ENCODE measurements at places on chromosomes 13 and 19.

DNA sequence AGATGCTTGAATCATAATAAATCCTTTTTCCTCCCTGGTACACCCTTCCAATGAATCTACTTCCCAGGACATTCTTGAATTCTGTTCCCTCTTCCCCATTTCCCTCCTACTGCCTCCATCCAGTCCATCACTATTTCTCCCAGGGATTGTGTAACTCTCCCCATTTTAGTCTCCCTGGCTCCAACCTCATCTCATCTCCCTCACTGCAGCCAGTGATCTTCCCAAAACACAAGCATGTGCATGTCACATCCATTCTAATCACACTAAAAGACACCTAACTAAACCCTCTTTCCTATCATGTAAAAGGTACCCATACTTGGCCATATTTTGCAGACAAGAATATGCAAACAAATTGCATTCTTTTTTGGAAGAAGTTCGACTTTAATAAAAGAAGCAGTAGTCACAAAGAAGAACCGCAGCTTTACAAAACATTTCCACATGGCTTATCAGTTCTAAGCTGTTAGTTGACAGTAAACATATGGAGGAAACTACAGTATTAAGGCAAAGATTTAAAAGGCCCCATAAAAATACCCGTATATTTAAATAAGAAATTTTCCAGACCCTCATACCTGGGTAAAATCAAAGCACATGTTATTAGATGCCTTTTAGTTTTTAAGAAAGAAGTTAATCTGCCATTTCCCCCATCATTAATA lies 111.0 kb downstream of the KCTD12 start:
- DNase-seq: no peak

DNA sequence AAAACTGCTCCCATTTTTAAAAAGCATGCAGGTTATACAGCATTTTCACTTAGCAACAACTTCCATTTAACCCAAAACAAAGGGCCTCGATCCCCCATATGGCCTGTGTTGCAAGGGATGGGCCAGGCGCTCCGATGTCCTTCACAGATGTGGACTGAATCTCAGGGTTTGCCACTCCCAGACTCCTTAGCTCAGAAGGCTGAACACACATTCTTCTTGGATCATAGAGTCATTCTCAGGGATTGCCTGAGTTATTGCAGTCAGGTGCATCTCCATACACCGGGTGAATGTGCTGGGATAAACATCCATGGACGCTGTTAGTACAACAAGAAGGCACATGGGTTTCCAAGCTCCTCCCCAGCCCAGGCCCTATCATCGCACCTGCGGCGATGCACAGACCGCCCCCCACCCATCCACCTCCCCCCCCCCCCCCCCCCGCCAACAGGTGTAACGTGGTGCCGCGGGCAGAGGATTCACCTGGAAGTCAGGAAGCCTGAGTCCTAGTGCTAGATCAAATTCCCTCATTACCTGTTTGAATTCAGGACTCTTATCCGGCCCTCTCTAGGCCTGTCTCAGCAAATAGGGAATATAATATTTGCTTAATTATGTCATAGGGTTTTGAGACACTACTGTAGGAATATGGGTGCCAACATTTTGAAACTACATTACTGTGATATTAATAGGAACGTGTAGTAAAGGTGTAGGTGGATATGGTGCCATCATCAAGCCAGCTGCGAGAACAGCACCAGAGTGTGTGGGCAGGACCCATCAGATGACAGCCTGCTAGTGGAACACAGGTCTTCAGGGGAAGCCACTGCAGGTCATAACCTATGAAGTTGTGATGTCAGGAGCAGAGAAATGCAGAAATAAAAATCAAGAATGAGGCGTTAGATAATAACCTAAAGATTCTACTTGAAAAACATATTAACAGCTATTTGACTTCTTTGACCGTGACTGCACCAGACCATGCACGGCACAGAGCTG lies 110.9 kb downstream of the SACS start:
- no peak for DNase-seq

DNA sequence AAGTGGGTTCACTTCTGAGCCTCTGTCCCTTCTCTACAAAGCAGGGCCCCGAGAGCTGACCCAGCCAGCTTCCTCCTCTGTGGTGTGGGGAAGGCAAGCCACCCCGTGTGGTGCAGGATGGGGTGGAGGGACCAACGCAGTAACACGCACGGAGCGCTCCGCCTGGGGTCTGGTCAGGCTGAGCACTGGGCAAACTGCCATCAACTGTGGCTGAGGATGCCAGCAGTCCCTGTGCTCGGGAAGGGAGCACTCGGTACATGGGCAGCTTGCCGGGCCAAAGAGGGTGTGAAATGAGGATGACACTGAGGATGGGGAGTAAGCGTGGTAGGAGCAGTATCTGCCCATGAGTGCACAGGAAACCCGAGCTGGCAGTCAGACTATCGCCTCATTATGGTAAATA lies 7.6 kb upstream of the GMIP start:
- DNase-seq: no peak

- DNase-seq: no peak
Measured at GRCh38 chr13:112959701-112960542, 9.1 kb upstream of the MCF2L start.

GRCh38 chr13:95929430-95929829 lies 123.8 kb downstream of the UGGT2 start:
- no peak for DNase-seq

DNA sequence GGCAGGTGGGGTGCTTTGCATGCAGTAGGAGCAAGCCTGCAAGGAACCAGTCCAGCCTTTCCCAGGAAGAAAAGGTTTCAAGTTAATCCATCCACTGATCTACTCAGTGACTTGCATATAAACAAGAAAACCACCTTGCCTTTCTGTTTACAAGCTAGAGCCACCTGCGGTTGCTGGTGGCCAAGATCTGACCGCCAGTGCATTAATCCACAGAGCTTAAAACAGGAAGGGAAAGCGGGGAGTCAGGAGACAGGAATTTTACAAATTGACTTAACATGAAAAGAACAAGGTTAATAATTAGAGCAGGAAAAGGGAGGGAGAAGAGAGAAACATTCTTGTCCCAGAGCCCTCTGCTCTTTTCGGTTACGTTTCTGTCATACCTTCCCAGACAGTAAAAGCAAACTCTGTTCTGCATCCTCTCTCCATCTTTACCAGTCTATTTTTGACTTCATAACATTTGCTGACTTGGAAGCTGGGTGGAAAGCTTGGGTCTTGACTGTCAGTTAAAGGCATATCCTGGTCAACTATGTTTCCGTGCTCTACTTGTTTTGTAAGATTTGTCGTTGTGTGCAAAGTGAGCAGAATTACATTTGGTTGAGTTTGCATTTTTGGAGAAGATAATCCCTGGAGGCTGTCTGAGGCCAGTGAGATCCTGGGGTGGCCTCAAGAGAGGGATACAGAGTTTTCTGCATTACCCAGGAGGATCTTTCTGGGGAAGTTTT lies 760.6 kb downstream of the EFNB2 start:
- no peak for DNase-seq

DNA sequence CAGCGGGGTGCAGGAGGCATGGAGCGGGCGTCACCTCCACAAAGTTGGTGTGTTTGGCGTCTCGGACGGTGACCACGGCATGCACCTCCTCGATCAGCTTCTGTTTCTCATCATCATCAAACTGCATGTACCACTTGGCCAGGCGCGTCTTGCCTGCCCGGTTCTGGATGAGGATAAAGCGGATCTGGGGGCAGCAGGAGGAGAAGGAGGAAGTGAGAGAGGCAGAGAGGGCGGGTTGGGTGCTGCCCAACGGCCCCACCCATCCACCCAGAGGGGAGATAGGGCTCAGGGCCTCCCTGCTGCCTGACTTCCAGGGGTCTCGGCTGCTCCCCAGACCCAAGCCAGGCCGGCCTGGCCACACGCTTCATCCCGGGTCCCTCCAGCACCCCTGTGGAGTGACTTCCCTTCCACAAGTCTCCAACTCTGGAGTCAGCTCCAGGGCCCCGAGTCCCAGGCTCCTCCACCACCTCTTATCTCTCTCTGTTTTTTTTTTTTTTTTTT lies 4.6 kb downstream of the AP2S1 start:
- no peak for DNase-seq

DNA sequence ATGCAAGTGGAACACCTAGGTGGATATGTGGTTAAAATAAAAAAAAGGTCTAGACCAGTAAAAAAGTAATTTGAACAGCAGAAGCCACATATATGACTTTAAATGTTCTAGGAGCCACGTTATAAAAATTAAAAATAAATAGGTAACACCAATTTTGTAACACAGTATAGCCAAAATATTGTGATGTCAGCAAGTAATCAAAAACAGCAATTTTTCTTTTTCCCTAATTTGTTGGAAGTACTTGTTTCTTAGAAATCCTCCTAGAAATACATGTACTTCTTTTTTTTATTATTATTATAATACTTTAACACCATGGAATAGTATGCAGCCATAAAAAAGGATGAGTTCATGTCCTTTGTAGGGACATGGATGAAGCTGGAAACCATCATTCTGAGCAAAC lies 25.7 kb upstream of the C1QTNF9B start:
- DNase-seq: no peak

GRCh38 chr13:109817591-109818535 lies 31.5 kb upstream of the IRS2 start:
- DNase-seq: no peak

DNA sequence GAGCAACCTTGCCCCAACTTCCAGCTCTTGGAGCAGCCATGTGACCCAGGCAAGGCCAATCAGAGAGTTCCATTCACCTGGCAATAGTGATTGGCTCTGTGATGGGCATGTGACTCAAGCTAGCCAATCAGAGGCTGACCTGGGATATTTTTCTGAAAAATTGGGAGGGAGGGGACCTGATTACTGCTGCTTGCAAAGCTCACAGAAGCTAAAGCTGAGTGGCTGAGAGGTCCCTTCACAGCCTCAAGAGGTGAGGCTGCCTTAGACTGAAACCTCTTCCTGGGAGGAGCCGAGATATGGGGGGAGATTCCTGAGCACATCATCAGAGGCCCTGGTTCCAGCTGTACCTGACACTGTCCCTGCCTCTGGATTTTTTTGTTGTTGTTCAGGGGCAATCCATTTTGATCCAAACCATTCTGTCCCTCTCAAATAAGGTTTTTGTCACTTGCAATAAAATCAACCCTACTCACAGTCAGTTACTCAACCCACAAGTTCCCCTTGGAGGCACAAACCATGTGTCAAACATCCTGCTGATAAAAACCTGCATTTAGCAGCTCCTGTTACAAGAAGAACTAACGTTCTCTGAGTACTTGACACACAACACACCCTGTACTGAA lies 4.8 kb downstream of the CIB3 start:
- no peak for DNase-seq

- peak; percentile 100 for DNase-seq
Measured at GRCh38 chr19:48468772-48469288, 339 bp upstream of the CYTH2 start.

DNA sequence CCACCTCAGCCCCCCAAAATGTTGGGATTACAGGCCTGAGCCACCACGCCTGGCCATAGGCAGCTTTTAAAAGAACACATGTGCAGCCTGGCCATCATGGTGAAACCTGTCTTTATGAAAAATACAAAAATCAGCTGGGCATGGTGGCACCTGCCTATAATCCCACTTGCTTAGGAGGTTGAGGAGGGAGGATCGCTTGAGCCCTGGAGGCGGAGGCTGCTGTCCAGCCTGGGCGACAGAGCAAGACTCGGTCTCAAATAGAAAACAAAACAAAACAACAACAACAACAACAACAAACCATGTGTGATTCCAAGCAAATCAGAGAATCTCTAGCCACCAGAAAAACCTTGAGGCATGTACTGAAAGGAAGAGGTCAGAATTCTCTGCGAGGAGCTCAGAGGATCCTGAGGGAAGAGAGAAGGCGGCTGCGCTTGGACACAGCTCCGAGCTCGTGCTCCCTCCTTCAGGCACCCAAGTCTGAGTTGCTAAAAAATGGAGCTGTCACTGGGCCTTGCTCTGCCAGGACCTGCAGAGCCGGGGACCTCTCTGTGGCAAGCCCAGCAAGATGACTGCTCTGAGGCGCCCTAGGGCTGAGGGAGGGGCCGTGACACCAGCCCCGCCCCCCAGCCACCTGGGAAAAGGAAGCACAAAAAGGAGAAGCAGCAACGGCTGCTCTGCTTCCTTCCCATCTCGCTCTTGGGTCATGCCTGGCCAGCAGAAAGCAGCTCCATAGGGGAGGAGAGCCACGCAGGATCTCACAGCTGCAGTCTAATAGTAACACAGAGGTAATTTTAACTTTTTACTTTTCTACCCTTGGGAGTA lies at the start of gene ARL11:
TSS of gene ARL11 (plus strand) at position 677 of the 822 bp plus-strand sequence. CDS start 1,941 bp downstream, outside the sequence.
- no peak for DNase-seq

DNA sequence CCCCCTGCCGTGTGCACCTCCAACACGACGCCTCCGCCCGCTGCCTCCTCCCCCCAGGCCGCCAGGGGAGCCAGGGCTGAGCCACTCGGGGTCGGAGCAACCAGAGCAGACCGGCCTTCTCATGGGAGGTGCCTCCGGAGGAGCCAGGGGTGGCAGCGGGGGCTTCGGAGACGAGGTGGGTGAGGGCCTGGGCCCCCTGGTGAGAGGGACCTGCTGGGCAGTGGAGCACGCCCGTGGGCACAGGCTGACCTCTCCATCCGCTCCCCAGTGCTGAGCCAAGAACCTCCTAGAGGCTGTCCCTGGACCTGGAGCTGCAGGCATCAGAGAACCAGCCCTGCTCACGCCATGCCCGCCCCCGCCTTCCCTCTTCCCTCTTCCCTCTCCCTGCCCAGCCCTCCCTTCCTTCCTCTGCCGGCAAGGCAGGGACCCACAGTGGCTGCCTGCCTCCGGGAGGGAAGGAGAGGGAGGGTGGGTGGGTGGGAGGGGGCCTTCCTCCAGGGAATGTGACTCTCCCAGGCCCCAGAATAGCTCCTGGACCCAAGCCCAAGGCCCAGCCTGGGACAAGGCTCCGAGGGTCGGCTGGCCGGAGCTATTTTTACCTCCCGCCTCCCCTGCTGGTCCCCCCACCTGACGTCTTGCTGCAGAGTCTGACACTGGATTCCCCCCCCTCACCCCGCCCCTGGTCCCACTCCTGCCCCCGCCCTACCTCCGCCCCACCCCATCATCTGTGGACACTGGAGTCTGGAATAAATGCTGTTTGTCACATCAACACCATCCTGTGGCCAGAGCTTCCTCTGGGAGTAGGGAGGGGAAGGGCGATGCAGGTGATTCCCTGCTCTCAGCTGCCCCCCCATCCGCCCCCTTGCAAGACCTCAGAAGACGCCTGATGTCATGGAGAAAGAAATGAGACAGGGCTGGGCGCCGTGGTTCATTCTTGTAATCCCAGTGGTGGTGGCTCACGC lies 12.0 kb downstream of the BCAM start:
- DNase-seq: no peak

- no peak for DNase-seq
Measured at GRCh38 chr13:107296804-107297203, 728.9 kb upstream of the ARGLU1 start.

GRCh38 chr13:93589788-93590187 lies 363.2 kb downstream of the GPC6 start:
- DNase-seq: no peak

DNA sequence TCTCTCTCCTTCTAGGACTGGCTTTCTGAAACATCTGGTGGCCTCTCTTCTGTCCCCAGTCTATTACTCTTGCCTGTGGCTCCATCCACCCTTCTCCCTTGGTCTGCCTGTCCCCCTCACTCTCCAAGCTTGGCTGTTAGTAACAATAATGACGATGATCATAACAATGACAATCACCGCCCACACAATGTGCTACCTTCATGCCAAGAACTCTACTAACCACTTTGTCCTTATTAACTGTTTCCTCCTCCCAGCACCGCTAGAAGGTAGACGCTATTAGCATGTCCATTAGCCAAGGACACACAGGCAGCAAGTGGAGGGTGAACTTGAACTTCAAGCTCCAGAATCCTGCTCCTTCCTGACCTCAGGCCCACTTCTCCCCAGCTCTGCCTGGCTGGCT lies 2.7 kb downstream of the GYS1 start:
- DNase-seq: no peak

- DNase-seq: no peak
Measured at GRCh38 chr19:49453757-49454240, 774 bp downstream of the ALDH16A1 start.

Measured in stimulated activated CD8-positive, alpha-beta memory T cell treated with anti-CD3 and anti-CD28 coated beads, Interleukin-4, amount 100 ng/mL, for 4 hours (primary cell).